ENCODE measurements at places on chromosomes 11 and 22.

- DNase-seq = no peak
Measured at GRCh38 chr11:8268530-8269400, 5.1 kb upstream of the LMO1 start.

GRCh38 chr11:122159861-122160260, 43.8 kb upstream of the BLID start:
- no peak for DNase-seq

GRCh38 chr11:64156235-64157011, 9.5 kb downstream of the MACROD1 start:
- DNase-seq = no peak

DNA sequence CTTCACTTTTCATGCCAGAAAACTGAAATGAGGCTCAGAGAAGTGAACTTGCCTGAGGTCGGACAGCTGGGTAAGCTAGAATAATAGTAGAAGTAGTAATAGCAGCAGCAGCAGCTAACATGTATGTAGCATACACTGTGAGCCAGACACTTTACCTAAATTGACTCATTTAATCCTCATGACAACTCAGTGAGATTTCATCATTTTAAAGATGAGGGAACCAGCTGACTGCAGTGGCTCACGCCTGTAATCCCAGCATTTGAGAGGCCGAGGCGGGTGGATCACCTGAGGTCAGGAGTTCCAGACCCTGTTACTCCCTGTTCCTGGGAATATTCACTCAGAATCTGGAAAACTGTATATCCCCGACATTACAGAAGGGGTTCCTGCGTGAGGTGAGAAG, 154.5 kb downstream of the DBX1 start:
- no peak for DNase-seq

- DNase-seq = no peak
Measured at GRCh38 chr11:67534070-67534679, 10.9 kb upstream of the CABP2 start.

DNA sequence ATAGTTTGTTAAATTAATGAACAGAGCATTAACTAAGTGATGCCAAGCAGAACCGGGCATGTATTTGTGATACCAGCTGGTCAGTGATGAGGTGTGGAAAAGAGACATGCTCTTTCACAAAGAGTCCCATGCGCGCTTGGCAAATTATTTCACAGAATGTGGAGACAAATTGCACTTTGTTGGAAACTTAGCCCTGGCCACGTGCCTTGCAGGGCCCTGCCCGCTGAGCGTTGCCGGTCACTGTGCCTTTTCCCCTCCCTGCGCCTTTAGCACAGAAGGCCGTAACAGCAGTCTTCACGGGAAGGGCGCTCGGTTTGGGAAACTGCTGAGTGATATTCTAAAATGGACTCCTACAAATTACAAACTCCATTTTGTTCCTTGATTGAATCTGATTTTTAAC, 235.9 kb downstream of the TBC1D22A start:
- no peak for DNase-seq

- no peak for DNase-seq
Measured at GRCh38 chr11:116073854-116074837, 569.9 kb upstream of the CADM1 start.

GRCh38 chr11:119680541-119681360, 48.2 kb downstream of the NECTIN1 start:
- peak; percentile 53 for DNase-seq

DNA sequence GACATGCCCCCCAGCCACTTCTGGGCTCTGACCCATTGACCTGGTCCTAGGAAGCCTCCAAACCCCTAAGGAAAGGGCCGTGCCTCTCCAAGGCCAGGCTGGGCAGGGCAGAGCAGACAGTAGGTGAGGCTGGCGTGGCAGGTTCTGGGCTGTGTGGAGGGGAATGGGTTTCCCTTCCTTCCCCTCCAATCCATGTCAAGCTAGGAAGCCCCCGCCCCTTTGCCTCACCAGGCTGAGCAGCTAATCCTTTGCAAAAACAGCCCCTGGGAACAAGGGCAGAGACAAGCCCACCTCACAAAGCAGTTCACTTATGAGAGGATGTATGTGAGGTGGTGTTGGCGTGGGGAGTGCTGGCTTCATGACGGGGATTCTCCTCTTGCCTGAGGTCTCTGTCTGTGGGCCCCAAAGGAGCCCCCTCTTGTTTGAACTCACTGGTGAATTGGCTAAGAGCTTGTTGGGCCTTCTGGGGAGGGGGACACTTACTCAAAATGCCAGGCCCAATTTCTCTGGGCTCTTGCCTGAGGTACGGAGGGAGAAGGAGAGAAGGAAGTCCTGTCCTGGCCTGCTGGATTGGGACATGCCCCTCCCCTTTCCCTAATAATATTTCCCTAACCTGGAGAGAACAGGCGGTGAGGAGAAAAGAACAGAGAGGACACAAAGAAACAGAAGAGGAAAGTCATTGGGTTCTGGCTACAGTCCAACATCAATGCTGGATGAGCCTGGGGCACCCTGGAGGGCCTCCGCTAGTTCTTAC, 1.6 kb upstream of the TRIM29 start:
- DNase-seq = no peak

GRCh38 chr22:46857885-46858143, 95.4 kb downstream of the TBC1D22A start:
- DNase-seq = no peak

GRCh38 chr11:101931692-101932091, 15.4 kb upstream of the ANGPTL5 start:
- DNase-seq = no peak

DNA sequence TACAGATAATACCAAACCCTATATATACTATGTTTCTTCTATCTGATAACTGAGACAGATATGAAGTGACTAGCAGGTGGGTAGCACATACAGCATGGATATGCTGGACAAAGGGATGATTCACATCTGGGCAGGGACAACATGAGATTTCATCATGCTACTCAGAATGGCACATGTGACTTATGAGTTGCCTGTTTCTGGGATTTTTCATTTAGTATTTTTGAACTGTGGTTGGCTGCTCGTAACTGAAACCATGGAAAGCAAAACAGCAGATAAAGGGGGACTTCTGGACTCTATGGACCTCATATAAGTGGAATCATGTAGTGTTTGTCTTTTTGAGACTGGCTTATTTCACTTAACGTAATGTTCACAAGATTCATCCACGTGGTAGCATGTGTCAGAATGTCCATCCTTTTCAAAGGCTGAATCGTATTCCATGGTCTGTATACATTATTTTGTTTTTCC, 883.0 kb downstream of the TBC1D22A start:
- DNase-seq = no peak

GRCh38 chr11:100890789-100891188, 203.7 kb downstream of the ARHGAP42 start:
- peak; percentile 90 for DNase-seq

GRCh38 chr11:104095791-104096190, 59.4 kb downstream of the DDI1 start:
- no peak for DNase-seq

DNA sequence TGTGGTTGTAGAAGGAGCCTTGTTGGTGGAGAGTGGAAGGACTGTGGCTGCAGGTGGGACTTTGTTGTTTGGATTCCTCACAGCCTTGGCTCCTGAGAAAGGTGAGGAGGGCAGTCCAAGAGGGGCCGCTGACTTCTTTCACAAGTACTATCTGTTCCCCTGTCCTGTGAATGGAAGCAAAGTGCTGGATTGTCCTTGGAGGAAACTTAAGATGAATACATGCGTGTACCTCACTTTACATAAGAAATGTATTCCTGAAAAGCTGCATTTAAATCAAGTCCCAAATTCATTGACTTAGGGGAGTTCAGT, 2.4 kb downstream of the FUT4 start:
- no peak for DNase-seq

DNA sequence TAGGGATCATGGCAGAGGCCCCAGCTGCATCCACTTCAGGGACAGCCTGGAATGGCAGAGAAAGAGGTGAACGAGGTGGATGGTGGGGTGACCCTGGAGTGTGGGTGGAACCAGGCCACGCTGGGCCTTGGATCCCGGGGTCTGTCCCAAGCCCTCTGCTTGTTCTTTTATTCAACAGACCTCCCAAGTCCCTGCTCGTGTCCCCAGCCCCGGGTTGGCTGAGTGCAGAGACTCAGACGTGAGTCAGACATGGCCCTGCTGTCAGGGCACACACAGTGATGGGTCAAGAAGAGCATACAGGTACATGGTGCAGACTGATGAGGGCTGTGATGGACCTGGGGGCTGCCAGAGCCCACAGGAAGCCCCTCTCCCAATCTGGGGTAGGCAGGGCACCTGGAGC, 6.6 kb downstream of the ARHGAP8 start:
- no peak for DNase-seq

DNA sequence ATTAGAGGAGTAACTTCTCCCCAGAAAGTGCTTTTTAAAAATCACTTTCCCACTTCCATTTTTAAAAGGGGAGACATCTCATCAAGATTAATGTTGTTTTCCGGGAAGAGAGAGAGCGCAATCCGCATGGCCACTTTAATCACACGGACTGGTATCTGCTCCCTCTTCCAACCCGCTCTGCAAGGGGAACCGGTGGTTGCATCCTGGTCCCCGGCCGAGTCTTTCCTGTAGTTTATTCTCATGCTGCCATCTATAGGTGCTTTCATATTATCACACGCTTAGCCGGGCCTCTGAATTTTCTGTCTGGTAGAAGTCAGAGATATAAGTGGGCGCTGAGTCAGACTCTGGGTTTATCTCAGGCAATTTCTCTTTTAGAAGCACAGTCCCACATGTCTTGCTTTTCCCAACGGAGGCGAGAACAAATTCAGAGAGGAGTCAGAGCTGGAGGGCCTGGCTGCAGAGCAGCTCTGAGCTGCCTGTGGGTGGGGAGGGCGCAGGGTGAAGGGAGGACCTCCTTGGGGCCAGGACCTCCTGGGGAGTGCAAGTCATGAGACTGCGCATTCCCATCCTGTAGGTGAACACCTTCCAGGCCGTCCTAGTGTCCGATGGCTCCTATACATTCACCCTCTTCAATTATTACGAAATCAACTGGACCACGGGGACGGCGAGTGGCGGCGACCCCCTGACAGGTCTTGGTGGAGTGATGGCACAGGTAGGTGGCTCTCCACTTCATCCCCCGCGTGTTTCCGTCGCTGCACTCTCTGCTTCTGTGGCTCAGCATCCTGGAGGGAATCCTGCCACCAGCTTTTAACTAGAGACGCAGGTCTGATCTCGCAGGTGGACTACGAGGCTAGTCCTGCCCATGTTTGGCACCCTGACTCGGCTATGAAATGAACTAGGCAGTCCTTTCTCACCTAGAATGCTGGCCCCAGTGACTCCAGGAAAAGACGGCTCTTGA, 11.7 kb downstream of the TECTA start:
- peak; percentile 82 for DNase-seq

- DNase-seq = no peak
Measured at GRCh38 chr11:704228-704674, 1.8 kb upstream of the EPS8L2 start.

DNA sequence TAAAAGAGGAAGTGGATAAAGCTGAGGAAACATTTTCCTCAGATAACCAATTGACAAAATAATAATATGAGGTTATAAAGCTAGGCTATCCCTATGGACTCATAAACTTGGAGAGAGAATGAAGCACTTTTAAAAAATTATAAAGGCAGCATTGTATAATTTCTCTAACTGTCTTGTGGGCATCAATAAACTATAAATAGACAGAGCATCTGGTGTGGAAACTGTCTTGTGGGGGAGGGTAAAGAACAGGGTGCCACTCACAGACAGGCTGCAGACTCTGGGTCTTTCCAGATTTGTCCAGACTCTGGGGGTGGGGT, 333.5 kb downstream of the BUD13 start:
- DNase-seq = no peak
